ENCODE measurements at places on chromosomes 4 and X.

- no peak for DNase-seq
Observed at GRCh38 chr4:4259484-4260100, 11.6 kb upstream of the TMEM128 start.

DNA sequence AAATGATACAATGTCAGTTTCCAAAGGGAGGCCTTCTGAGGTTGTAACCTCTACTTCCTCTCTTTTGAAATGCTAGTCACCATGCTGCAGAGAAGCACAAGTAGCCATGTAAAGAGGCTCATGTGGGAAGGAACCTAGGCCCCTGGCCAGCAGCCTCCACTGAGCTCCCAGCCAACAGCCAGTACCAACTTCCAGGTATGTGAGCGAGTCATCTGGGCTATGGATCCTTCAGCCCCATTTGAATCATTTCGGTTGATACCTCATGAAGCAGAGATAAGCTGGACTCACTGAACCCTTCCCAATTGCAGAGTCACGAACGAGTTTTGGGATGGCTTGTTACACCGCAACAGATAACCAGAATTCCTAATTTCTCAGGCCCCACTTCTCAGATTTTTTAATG, 187.0 kb upstream of the LDB2 start:
- DNase-seq = no peak

DNA sequence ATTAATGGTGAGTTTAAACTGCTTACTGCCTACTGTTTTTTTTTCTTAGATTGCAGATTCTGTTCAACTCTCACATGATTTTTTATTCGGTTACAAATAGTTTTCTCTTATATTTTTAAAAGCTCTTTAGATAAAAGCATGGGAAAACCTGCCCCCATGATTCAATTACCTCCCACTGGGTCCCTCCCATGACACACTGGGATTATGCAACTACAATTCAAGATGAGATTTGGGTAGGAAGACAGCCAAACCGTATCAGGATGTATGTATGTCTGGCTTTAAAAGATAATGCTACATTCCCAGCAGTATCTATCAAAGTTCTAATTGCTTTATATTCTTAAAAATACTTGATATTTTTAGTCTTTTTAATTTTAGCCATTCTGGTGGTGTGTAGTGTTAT, 131.5 kb downstream of the JADE1 start:
- DNase-seq = no peak

GRCh38 chr4:25609976-25610375, 45.7 kb upstream of the SLC34A2 start:
- DNase-seq = no peak

DNA sequence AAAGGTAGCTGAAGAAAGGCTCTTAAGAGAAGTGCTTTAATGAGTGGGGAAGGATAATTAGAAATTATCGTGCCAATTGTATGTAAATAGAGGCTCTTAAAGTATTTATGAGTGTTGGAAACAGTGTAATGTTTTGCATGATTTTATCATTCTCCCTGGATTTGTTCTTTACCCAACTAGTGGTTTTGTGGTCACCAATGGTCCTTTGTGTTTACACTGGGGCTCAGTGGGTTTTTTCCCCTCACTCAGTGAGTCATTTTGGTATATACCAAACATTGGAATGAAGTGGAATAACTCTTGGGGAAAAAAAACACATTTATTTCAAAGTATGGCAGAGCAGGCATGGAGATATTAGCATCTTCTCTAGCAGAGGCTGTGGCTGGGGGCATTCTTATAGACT, 20.8 kb upstream of the LGI2 start:
- DNase-seq = no peak

GRCh38 chrX:15497865-15498264, 2.7 kb upstream of the BMX start:
- DNase-seq = peak; percentile 41

Measured in CD4-positive, alpha-beta T cell treated with Interleukin-15 for 4 hours (primary cell).